ENCODE measurements at places on chromosomes 12 and 14. TPM values are rescaled to one million over a fixed set of nuclear protein-coding genes. Genes with fewer than 3 reads are reported as not detected.

DNA sequence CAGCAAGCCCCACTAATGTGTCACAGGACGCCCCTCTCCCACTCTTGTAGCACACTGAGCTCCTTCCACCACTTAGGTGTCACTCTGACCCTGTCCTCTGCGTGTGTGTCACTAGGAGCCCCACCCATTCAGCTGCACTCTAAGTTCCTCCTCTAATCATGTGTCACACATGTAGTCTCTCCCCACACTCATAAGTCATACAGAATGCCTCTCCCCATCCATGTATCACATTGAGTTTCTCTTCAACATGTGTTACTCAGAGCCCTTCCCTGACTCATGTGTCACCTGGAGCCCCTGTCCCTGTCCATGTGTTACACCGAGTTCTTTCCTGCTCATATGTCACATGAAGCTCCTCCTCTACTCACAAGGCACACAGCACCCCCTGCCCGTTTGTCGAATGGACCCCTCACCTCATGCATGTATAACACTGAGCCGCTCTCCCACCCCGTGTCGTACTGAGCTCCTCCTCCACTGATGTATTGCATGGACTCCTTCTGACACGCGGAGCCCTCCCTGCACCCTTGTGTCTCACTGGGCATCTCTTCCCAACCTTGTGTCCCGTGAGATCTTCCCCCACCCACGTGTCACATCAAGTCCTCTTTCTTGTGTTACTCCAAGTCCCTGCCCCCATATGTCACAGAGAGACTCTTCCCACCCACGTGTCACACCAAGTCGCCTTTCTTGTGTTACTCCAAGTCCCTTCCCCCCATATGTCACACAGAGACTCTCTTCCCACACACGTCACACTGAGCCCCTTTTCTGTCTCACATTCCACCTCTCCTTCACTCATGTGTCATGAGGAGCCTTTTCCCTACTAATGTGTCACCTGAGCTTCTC, 31.0 kb downstream of the RTL1 start:
- no peak for DNase-seq

- DNase-seq, result no peak
Observed at GRCh38 chr12:65318186-65318685, 39.8 kb downstream of the MSRB3 start.

DNA sequence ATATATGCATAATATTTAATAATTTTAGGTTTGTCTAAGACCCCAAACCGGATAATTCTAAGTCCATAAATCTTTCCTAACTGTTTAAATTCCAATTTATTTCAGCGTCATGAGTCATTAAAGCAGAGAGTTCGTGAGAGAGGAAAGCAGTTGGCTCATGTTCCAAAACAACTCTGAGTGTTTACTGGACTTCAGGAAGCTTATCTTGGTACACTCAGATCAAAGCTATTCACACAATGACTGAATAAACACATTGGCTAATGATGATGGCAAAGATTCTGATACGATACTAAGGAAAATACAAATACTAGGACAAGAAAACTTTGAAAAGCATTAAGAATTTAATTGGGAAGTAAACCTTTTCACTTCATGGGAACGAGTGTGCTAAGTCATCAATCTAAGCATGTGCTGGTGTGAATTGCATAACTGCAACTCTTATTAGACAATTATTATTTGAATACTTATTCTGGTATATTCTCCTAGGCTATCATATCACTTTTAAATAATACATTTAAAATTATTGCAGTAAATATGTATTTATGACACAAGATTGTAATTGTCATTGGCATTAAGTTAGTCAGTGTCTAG, 34.8 kb upstream of the CLEC14A start:
- no peak for DNase-seq

DNA sequence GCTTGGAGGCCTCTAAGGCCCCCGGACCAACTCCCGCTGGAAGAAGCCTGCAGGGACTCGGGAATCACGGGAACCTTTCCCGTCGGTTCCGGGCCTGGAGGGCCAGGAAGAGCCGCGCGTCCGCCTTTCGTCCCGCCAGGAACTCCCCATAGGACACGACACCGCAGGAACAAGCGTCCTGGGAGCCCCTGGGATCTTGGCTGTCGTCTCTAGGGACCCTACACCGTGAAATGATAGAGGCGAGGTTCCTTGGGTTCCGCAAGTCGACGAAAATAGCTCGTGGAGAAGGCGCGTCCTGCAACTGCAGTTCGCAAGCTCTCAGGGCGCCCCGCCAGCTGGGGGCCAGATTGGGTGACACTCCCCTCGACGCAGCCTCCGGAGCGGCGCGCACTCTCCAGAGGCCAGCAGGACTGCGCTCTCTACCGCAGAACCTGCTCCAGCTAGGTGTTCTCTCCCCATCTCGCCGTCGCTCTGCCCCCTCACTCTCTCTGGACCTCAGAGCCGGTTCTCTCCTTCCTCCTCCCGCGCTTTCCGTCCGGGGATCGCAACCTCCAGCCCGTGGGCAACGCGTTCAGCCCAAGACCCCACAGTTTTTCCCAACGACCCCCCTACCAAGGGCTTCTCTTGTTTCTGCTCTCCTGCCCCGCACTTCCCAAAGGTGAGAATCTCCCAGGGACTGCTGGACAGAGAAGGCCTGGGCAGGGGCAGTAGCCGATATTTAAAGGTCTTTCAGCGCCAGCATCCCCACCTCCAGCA, 776 bp downstream of the BMP4 start:
- peak; percentile 74 for DNase-seq

- peak; percentile 16 for DNase-seq
Observed at GRCh38 chr14:94394581-94395207, 6.3 kb upstream of the SERPINA1 start.

- no peak for DNase-seq
Observed at GRCh38 chr12:2229661-2230539, 177.1 kb downstream of the CACNA1C start.

DNA sequence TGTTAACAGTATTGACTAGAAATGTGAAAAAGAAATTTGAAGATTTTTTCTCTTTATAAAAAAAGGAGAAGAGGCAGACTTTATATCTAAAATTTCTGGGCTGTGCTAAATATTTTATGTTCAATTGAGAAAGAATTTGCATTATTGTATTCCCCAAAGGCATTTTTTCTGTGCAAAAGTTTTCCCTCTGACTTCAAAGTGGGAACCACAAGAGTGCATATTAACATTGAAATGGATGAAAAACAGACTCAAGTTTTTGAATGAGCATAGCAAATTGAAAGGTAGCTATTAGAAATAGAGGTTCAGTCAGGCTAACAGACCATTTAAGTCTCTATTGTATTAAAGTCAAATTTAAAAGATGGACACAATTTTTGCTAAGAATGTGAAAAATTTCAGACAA, 95.2 kb downstream of the RASSF9 start:
- DNase-seq, result peak; percentile 6

DNA sequence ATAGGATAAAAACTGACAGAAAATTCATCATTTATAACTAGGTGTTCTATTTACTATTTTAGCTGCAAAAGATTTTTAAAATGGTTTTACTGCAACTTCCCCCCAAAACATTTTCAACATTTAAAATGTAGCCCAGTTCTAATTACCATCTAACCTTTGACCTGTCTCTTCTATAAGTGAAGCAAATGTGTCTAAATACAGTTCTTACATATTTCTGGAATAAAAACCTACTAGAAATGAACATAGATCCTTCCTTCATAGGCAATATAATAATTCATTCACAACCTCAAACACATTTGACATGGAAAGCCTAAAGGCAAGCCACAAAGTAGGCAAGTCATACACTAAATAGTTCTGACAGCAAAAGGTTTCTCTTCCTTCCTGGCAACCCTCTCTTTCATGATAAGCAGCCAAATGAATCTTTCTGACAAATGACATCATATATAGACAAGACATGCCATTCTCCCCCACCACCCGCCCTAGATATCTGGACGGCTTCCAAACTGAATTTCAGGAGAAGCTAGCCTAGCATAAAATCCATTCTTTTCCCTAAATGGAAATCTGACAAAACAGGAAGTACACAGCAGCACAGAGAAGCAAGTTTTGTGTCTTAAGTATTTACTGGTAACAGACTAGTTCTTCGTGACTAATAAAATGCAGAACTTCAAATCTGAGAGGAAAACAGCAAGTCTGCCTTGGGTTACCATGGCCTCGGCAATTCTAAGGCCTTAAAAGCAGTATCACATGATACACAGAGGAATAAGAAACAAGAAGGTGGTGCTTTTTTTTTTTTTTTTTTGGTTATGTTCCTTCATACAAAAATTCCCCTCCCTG, 17.2 kb upstream of the ARID4A start:
- DNase-seq, result peak; percentile 48

- DNase-seq, result no peak
Observed at GRCh38 chr12:130970165-130970907, 16.6 kb downstream of the ADGRD1 start.

GRCh38 chr12:105228494-105228893, 7.5 kb downstream of the APPL2 start:
- DNase-seq, result no peak

DNA sequence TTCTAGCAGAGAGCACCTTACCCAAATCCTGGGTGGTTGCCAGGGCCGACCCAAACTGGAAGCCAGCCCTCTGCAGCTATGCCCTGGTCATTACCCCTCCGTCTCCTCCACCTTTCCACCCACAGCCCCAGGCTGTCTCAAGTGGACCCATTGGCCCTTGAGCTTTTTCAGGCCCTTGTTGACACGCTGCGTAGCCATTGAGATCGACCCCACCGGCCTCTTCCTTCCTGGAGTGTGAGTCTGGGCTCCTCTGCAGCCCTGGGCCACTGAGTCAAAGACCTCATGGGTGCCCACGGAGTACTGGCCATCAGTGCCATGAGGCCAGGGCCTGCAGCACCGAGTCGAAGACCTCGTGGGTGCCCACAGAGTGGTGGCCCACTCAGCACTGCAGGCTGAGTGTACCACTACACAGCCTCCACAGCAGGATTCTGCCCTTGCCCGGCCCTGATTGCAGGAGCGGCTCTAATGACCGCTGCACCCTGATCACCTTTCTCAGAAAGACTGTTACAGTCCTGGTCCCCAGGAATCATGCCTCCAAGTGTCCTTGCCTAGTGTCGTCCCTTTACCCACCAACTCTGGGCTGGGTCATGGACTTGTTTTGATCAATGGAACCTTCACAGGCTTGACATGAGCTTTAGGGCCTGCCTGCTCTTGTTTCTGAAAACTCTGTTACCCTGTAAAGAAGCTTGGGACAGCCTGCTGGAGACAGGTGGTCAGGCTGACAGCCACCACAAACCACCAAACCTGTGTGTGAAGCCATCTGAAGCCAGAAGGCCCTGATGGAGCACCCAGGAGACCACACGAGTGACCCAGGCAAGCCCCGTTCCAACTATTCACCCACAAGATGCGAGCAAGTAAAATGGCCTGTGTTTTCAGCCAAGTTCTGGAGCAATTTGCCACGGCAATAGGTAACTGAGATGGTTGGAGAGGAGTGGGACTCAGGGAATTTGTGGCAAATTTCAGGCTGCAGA, 39.6 kb upstream of the TRAF3 start:
- no peak for DNase-seq

DNA sequence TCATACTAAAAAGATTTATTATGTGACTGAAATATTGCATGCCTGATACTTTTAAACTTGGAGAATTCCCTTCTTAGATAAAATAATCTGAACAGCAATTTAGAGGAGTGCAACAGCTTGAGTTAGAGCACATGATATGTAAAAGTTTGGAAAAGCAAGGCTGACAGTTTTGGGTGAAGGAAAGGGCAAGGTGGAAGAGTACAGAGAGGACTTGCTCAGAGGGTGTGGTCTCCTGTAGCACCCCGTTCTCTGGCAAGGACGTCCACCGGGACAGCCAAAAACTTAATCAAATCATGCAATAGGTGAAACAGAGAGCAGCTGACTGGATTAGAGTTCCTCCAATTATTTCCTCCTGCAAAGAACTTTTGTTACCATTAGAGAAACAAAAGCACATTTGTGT, 65.2 kb upstream of the PDZRN4 start:
- DNase-seq, result no peak

DNA sequence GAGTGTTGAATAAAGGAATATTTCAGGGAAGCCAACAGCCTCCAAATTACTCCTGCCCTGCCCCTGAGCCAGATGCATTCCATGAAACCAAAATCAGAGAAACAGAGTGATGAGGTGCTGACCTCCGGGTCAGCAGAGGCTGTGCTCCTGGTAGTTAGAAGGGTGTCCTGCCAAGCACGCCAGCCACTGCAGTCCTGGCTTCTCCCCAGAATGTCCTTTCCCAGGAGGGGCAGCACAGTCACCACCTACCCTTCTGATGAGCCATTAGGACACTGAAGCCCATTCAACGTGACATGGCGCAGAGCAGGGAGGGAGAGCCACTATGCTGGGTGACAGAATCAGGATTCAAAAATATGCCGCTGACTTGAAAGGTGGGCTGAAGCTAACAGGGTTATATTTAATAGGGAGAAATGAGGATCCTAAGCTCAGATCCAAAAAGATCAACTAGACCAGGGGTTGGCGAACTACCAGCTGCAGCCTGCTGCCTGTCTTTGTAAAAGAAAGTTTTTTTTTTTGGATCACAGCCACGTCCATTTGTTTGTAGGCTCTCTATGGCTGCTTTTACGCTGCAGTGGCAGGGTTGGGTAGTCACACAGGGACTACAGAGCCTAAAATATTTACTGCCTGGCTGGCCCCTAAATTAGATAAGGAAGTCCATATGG, 34.5 kb upstream of the PLEK2 start:
- no peak for DNase-seq

- no peak for DNase-seq
Observed at GRCh38 chr14:23728791-23729190, 92.6 kb downstream of the DHRS2 start.

- peak; percentile 59 for DNase-seq
Observed at GRCh38 chr14:102590667-102591099, 1.8 kb upstream of the RCOR1 start.

- DNase-seq, result no peak
Observed at GRCh38 chr12:15893260-15893659, 11.1 kb downstream of the STRAP start.

DNA sequence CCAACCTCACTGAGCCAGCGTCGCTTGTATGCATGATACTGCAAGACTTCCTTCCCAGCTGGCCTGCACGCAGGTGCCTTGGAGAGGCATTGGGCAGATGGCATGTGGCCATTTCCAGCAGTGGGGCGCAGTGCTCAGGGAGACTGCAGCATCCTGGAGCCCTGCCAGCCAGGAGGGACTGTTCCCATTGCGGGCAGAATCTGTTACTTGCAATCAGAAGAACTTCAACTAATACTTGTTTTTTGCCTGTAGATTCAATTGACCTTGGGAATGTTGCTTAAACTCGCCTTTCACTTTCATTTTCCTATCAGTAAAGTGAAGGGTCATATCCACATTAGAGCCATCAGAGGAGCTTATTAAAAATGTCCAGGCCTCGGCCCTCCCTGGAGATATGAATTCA, 29.8 kb downstream of the ANKRD9 start:
- no peak for DNase-seq

The HOXC5 gene
- 2.1 TPM for polyA plus RNA-seq

The SAV1 gene
- polyA plus RNA-seq, result 30.7 TPM

The TGFB3 gene
- 96.6 TPM for polyA plus RNA-seq

The STXBP6 gene
- 28.2 TPM for polyA plus RNA-seq

The CLEC2D gene
- 5.3 TPM for polyA plus RNA-seq

The CLBA1 gene
- polyA plus RNA-seq, result 3.2 TPM

The NEUROD4 gene
- not detected for polyA plus RNA-seq

The NKX2-1 gene
- not detected for polyA plus RNA-seq

The MANSC4 gene
- polyA plus RNA-seq, result 0.41 TPM

The SERPINA3 gene
- polyA plus RNA-seq, result 0.42 TPM

The AKAP5 gene
- 0.60 TPM for polyA plus RNA-seq

The GLIPR1L2 gene
- polyA plus RNA-seq, result 1.2 TPM

The PPP1R36 gene
- polyA plus RNA-seq, result 0.30 TPM

The SDS gene
- not detected for polyA plus RNA-seq

The SLC38A4 gene
- polyA plus RNA-seq, result 8.3 TPM

The CLEC4A gene
- polyA plus RNA-seq, result 4.2 TPM

The RAB5B gene
- polyA plus RNA-seq, result 125 TPM

The SPPL3 gene
- 55.6 TPM for polyA plus RNA-seq

The FGF6 gene
- polyA plus RNA-seq, result 28.5 TPM

The C12orf50 gene
- 0.31 TPM for polyA plus RNA-seq

The PRH2 gene
- polyA plus RNA-seq, result 0.38 TPM

The TPPP2 gene
- 0.72 TPM for polyA plus RNA-seq

Data from muscle of back (tissue), 13 donors.